ENCODE measurements at places on chromosomes 3 and 15.

DNA sequence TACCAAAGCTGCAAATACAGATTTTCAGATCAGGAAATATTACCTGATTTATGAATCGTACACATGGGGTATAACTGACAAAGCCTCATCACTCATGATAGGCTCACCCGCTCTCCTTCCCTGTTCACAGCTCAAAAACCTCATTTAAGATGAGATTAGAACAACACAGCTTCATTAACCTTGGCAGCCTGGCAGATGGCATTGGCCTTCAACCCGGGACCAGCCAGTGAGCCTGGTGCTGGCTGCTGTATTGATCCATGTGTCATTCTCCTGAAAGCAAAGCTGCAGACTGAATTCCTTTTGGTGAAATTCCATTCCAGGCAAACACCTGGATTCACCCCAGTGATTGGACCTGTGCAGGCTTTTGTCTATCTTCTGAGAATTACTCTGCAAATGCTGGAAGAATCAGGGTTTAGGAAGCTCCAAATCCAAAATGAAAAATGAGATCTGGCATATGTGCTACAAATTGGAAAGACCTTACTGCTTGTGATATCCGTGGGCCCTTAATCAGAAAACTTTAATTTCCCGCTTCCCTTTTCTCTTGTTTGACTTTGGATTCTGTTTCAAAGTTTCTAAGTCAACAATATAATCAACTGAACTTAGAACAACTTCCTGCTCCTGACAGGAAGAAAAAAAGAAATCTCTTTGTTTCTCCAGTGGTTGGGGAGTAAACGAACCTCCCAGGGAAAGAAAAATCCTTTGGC is 189.1 kb upstream of the KBTBD8 start:
- DNase-seq: no peak

DNA sequence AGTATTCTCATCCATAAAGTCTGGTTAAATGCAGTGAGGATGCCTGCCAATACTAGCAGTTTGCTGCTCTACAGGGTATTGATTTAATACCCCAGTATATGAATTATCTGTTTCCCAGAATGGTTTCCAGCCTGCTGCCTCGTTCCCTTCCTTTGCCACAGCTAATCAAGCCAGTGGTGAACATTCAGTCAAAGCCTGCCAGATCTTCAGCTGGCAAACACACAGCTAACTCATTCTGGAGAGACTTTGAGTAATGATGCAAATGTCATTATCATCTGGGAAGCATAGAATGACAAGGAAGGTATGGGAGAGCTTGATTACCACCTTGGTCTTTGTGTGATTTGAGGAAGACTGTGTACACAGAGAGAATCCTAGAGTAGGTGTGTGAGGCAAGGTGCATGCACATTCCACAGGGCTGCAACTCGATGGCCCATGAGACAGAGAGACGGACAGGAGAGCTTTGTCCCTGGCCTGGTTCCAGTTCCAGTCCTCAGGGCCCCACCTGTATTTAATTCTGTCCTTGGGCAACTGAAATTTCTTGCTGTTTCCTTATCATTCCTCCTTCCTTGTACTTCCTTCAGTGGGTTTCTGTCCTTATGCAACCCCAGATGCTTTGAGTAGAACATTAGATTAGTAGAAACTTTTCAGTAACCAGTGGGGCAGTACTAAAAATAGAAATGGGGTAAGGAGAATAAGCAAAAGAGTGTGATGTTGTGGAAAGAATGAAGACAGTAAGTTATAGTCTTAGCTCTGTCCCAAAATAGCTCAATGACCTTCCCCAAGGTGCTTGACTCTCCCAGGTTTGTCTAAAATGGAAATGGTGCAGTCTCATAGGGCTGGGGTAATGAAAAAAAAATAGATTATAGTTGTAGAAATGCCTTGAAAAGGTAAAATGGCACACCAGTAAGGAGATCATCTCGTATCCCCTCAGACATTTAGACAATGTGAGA is 72.5 kb downstream of the MITF start:
- DNase-seq: no peak

GRCh38 chr3:156465194-156465593 is 89.7 kb downstream of the SSR3 start:
- no peak for DNase-seq

GRCh38 chr3:156424758-156425157 is 130.2 kb downstream of the SSR3 start:
- DNase-seq: no peak

DNA sequence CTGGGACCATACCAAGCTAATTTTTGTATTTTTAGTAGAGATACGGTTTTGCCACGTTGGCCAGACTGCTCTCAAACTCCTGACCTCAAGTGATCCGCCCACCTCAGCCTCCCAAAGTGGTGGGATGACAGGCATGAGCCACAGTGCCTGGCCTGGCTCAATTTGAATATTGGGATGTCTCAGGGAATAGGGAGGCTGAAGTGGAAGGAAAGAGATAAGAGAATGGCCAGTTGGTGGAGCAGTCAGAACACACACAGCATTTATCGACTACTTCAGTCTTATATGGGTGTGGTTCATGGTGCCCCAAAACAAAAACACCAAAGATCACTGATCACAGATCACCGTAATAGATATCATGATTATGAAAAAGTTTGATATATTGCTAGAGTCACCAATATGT is 144.4 kb downstream of the GMNC start:
- no peak for DNase-seq

DNA sequence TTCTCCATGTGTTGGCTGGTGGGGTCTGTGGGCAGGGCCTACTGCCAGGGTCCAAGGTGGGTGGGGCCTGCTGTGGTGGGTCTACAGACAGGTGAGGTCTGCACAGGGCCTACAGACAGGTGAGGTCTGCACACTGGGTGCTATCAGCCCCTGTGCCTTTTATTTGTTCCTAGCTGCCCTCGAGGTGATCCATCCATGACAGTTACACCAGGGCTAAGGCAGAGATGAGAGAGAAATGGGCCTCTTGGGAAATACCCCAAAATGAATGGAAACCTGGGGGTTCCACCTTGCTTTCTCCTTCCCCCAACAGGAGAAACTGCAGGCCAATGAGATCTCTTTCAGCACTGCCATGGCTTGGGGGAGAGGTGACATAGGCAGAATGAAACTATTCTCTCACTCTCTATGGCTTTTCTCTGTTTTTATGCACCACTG is 36.4 kb downstream of the CFAP100 start:
- no peak for DNase-seq
